ENCODE measurements at places on chromosomes 11 and 22.

DNA sequence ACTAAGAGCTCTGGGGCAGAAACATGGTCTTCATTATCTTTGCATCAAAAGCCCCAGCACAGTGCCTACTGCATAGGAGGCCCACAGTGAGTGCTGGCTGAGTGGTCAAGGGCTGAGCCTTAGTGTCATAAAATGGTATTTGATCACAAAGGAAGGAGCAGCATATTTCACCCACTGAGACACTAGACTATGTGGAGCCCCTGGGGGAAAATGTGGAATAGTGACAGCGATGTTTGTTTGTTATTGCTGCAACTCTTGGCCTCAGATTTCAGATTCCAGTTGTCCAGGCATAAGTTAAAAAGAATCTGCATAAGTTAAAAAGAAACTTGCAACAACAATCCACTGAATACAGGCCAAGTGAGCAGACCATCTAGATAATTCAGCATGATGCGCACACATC, 7.0 kb downstream of the KIRREL3 start:
- DNase-seq = no peak

- DNase-seq = no peak
Measured at GRCh38 chr11:2994336-2994730, 2.2 kb upstream of the NAP1L4 start.

DNA sequence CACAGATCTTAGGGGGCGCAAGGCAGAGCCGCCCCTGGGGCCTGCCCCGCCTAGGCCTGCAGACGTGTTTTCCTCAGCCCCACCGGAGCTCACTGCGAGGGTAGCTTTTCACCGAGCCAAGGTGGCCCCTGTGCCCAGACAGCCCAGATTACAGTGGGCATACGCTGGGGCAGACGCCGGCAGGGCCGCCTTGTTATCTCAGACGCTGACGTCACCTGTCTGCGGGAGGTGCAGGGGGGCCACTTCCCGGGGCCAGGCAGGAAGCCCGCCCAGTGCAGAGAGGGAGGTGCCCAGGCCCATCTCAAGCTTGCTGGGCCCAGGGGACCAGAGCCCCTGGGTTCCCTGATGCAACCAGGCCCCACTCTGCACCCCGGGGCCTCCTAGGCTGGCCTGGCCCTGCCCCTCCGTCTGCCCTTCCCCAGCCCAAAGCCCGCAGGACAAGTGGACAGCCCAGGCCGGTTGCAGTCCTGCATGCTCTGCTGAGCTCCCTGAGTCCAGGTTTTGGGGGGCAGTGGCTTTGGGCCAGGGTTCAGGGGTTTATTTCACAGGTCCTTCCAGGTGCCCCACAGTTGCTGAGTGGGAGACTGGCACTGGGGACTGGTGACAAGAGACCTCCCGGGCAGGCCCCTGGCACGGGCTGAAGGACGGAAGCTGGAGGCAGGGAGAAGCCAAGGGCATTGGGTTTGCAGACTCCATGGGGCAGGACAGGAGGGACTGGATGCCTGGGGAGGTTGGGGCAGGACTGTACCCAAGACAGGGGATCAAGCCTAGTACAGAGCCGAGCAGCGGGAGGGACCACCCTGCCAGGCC, 38.6 kb downstream of the IGF2 start:
- DNase-seq = no peak

- DNase-seq = no peak
Measured at GRCh38 chr11:33952805-33953204, 60.9 kb upstream of the LMO2 start.

GRCh38 chr22:20550057-20550817, 42.8 kb downstream of the MED15 start:
- DNase-seq = no peak

DNA sequence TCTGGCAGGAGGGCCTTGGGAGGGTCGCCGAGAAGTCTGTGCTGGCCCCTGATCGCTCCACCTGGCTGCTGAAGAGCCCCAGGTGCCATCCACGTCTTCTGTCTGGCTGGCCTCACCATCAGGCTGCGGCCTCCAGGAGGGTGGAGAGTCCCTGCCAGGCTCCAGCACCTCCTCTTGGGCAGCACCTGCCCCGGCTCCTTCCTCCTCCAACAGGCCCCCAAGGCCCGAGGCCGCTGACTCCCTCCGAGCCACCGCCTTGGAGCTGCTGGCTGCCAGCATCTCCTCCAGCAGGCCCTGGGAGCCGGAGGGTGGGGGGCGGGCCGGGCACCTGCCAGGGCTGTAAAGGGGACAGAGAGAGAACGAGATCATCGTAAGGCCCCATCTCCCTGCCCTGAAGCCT, 22.3 kb downstream of the TNKS1BP1 start:
- no peak for DNase-seq

DNA sequence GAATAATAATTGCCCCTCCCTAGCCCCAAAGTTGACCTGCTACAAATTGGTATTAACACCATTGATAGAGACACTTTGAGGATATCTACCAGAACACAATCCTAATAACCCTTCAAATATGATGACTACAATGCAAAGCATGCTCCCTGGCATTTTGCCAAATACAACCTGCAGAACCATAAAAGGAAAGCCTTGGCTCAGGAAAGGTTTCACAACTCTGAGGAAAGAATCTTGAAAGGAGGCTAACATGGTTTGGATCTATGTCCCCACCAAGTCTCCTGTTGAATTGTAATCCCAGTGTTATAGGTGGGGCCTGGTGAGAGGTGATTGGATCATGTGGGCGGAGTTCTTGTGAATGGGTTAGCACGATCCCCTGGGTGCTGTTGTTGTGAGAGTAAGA, 140.4 kb upstream of the ARHGAP42 start:
- no peak for DNase-seq
